Stimulated activated CD8-positive, alpha-beta memory T cell treated with anti-CD3 and anti-CD28 coated beads, Interleukin-12 subunit alpha, Interleukin-12 subunit beta, amount 100 ng/mL, for 4 hours (primary cell): ENCODE measurements at places on chromosomes 6 and 20.

DNA sequence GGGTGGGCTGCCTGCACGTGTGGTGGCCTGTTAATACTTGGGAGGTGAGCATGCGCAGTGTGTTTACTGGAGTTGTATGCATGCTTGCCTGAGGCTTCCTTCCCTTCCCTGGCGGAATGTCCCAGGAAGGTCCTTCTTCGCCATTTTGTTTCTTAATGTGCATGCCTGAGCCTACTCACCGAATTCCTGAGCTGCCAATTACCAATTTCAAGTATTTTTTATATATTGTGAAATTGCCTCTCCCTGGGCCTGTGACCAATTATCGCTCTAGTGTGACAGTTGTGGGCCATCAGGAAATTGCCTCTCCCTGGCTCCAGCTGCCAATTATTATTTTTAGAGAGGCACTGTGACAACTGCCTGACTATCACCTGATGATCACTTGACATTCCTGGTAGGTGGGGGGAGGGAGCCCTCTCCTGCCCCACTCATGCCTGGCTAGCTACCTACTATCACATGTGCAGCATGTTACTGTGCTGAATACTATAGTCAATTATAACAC, 70.0 kb downstream of the FAM50B start:
- no peak for DNase-seq

DNA sequence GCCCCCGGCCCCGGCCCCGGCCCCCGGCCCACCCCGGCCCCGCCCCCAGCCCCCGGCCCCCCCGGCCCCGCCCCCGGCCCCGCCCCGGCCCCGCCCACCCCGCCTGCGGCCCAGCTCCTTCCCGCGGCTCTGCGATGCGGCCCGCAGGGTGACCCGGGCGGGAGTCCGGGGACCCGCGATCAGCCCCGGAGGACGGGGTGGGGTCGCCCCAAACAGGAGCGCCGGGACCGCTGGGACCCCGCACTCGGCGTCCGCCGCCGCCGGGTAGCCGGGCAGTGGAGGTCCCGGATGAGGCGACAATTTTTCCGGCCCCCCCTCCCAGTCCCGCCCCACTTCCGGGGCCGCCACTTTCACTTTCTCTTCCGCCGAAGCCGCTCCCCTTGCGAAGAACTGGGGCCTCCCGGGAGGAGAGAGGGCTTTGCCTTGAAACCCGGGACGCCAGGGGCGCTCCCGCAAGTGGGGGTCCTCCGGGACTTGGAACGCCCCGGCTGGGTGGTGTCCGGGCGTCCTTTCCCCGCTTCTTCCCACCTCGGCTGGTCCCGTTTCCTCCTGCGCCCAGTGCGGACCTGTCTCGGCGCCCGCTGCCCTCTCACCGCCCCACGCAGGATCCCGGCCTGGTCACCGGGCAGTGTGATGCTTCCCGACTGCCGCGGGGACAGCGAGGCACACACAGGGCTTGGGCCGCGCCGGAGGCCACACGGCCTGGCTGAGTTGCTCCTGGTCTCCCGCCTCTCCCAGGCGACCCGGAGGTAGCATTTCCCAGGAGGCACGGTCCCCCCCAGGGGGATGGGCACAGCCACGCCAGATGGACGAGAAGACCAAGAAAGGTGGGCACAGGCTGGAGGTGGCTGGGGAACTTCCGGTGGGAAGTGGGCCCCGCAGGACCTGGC, at the start of gene RBCK1:
Gene RBCK1, plus strand, starts transcription at position 347 of the 890 bp plus-strand sequence. Its CDS starts 459 bp downstream, at position 806.
- peak; percentile 83 for DNase-seq

GRCh38 chr6:69988458-69989126, 122.2 kb downstream of the COL19A1 start:
- no peak for DNase-seq

- no peak for DNase-seq
Measured at GRCh38 chr6:46465294-46466165, 25.7 kb downstream of the RCAN2 start.

GRCh38 chr6:55957961-55958422, 82.6 kb upstream of the BMP5 start:
- no peak for DNase-seq

DNA sequence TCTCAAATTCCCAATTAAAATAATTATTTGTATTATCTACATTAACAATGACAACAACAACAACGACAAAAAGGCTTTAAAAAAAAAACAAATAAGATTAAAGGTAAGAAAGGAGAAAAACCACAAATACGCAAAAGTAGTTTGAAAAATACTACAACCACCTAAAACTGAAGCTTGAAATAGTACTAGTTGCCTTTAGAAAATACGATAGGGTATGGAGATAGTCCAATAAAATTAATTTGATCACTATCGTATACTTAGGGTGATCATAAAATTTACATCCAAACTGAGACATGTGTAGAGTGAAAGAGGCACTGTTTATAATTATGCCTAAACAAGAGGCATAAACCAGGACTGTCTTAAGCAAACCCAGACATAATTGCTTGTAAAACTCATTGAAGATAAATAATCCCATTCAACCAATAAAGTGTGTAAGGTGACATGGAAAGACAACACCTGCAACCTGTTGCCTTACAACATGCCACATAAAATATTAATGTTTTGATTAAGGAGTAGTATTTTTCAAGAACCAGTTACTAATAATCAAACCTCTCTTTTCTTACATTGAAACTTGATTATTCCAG, 22.7 kb downstream of the REPS1 start:
- no peak for DNase-seq

GRCh38 chr6:166221040-166221439, 53.4 kb upstream of the TBXT start:
- DNase-seq = no peak

GRCh38 chr6:43477235-43478007, at the start of gene TJAP1:
Gene TJAP1, plus strand, starts transcription at chr6:43477570. Its CDS starts 21,432 bp downstream, at chr6:43499002.
- peak; percentile 93 for DNase-seq

DNA sequence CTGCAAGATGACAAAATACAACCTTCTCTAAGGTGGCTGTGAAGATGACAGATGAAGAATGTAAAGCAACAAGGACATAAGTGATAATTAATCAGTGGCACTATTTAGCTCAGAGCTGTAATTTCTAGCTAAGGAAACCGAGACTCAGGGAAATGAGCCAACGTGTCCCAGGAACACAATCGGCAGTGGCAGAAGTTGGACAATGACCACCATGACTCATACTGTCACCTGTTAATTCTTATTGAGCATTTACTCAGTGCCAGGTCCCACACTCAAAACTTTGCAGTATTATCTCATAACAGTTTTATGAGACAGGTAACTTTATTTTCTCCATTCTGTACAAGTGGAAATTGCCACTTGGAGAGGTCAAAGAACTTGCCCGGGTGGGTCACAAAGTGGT, 55.8 kb downstream of the LAMA4 start:
- no peak for DNase-seq

DNA sequence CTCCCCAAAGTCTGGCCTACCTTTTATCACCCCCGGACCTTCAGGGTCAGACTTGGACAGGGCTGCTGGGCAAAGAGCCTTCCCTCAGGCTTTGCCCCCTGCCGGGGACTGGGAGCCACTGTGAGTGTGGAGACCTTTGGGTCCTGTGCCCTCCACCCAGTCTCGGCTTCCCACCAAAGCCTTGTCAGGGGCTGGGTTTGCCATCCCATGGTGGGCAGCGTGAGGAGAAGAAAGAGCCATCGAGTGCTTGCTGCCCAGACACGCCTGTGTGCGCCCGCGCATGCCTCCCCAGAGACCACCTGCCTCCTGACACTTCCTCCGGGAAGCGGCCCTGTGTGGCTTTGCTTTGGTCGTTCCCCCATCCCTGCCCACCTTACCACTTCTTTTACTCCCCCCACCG, 10.3 kb downstream of the VEGFA start:
- DNase-seq = no peak

GRCh38 chr6:91055959-91056358, 469.1 kb upstream of the MAP3K7 start:
- DNase-seq = no peak

DNA sequence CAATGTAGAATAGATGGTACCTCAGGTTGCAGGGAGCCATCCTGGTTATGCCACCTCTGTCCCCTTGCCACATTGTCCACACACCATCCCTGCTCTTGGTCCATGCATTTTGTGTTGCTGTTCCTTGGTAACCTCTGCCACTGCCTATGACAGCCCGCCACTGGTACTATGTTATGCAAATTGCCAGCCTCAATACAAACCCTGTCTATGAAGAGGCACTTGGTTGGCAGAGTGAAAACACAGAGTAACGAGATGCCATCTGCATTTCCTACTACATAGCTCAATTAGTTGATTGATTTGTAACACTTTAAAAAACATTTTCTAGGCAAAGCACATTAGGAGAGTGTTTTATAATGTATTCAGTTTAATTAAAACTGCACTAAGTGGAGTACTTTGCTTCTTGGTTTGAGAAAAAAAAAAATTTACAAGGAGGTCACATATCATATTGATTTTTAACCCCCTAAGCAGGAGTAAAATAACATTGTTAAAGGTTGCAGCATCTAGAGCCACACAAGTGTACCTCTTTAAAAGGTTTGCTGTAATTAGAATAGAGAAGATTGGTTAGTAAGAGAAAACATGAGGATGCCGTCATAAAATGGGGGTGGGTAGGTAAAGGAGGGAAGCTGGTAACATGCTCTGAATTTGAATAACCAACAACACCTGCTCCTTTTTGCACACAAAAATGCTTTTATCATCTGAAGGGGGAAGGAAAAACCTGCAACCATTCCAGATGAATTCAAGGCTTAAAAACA, 817.1 kb downstream of the KIF16B start:
- no peak for DNase-seq

- no peak for DNase-seq
Measured at GRCh38 chr6:36999751-37000125, 5.7 kb upstream of the FGD2 start.

DNA sequence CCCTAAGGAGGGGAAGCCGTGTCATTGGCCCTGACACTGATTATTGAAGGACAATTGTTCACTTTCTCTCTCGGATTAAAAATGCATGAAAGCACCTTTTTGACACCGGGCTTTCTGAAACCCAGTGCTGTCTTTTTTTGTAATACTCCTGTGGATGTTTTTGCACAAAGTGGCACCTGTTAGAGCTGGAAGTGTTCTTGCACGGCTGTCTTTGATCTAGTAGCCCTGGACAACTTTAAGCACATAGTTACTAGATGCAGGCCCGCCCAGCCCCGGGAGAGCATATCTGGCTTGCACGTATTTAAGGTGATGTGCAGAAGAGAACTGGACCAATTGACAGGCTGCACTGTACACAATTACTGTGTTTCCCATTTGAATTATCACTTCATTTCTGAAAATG, 72.6 kb downstream of the ARID1B start:
- DNase-seq = no peak

GRCh38 chr20:1894951-1895673, at the start of gene SIRPA:
Gene SIRPA, plus strand, starts transcription at chr20:1895407. Its CDS starts 41 bp downstream, at chr20:1895448.
- no peak for DNase-seq

- DNase-seq = no peak
Measured at GRCh38 chr6:165987483-165988301, 180.0 kb downstream of the TBXT start.

- no peak for DNase-seq
Measured at GRCh38 chr6:87645080-87645479, 55.1 kb downstream of the ORC3 start.

DNA sequence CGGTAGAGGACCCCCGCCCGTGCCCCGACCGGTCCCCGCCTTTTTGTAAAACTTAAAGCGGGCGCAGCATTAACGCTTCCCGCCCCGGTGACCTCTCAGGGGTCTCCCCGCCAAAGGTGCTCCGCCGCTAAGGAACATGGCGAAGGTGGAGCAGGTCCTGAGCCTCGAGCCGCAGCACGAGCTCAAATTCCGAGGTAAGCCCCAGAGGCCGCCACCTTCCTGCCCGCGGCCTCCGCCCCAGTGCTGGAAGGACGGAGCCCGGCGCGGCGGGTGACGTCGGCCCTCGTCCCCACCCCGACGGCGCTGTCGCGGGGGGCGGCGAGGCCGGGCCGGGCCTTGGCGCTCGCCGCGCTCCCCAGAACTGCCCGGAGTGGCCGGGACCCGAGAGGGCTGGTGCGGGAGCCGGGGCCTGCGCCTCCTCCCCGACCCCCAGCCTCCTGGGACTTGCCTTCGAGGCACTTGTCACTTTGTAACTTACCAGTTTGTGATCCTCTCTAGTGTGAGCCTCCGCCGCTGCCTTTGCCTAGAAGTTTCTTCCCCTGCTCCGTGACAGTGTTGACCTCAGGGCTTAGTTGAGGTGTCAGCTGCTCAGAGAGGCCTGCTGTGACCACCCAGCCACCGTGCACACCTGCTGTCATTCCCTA, 417 bp downstream of the VAPB start:
- DNase-seq = no peak

GRCh38 chr6:143542888-143543287, 31.4 kb upstream of the FUCA2 start:
- DNase-seq = no peak

- no peak for DNase-seq
Measured at GRCh38 chr6:116596815-116597214, 19.5 kb upstream of the RSPH4A start.

- no peak for DNase-seq
Measured at GRCh38 chr6:42300701-42301100, 83.0 kb upstream of the MRPS10 start.

DNA sequence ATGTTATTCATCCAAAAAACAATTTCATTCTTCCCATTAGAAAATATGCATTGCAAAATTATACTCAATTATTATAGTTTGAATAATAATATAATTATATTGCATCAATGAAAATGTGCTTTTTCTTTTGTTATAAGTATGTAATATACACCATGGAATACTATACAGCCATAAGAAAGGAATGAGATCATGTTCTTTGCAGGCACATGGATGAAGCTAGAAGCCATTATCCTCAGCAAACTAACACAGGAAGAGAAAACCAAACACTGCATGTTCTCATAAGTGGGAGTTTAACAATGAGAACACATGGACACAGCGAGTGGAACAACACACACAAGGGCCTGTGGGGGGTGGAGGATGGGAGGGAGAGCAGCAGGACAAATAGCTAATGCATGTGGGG, 2.1 kb upstream of the NKAPL start:
- DNase-seq = no peak

DNA sequence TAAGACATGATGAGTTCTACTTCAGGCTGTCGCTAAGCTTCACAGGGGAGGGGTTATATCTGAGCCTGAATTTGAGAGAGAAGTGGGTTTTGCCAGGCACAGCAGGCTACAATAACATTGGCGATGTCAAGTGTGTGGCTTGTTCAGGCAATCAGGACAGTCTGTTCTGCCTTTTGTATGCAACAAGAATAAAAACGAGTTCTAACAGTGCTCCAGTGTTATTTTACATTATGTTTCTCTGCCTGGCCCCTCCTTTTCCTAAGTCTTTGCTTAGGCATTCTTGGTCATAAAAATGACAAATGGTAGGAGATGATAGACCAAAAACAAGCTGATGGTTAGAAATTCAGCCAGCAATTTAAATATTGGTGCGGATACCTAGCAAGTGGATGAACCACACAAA, 26.8 kb downstream of the PAQR8 start:
- no peak for DNase-seq

- DNase-seq = peak; percentile 12
Measured at GRCh38 chr6:24547243-24547642, 52.5 kb downstream of the ALDH5A1 start.

DNA sequence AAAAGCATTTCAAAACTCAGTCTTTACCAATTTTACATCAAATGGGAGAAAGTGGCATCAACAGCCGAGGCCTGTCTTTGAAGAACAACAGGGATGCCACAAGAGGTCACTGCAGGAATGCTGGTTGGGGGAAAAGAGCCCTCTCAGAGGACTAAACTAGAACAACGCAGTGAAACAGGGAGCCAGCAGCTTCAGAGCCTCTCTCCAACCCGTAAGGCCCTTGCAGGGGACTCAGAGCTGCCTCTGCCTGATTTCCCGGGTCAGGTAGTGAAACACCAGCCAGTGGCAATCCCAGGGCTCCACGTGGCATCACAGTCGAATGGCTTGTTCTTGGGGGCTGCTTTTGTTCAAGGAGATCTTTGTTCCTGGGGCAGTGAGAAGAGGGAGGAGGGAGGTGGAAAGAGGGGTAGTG, 55.0 kb upstream of the KCNK16 start:
- DNase-seq = no peak
